Hematopoietic multipotent progenitor cell (in vitro differentiated cells): ENCODE measurements at places on chromosomes 1 and 21.

DNA sequence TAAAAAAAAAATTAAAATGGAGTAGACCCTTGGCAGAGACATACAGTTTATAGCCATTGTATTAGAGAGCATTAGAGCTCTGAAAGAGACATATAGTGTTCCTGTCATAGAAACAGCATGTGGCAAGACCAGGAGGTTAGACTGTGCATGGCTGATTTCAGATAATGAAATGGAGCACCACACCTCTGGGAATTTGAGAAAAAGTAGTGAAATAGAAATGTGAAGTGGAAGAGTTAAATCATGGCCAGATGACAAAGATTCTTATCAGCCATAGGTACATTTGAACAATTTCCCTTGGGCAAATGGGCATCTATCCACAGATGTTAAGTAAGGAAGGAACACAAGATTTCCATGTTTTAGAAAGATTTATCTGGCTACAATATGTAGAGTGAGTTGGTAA, 1083.1 kb downstream of the PLA2G4A start:
- DNase-seq = no peak

- DNase-seq = no peak
Measured at GRCh38 chr1:186188004-186188539, 187.0 kb downstream of the TPR start.

DNA sequence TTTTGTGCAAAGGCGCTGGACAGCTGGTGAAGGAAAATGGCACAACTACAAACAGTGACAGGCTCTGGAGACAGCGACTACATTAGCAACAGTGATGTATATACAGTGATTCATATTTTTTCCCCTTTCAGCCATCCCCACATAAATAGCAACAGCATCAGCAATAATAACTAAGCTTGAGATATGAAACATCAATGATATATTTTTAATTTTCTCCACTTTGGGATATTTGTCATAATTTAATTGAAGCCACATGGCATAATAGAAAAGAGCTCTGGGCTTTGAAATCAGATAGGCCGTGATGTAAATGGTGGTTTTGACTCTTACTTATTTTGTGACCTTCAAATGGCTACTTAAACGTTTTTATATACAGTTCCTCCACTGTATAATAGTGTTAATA, 764.3 kb upstream of the PRMT6 start:
- DNase-seq = no peak

- no peak for DNase-seq
Measured at GRCh38 chr1:207203541-207203940, 99.5 kb downstream of the C4BPA start.

DNA sequence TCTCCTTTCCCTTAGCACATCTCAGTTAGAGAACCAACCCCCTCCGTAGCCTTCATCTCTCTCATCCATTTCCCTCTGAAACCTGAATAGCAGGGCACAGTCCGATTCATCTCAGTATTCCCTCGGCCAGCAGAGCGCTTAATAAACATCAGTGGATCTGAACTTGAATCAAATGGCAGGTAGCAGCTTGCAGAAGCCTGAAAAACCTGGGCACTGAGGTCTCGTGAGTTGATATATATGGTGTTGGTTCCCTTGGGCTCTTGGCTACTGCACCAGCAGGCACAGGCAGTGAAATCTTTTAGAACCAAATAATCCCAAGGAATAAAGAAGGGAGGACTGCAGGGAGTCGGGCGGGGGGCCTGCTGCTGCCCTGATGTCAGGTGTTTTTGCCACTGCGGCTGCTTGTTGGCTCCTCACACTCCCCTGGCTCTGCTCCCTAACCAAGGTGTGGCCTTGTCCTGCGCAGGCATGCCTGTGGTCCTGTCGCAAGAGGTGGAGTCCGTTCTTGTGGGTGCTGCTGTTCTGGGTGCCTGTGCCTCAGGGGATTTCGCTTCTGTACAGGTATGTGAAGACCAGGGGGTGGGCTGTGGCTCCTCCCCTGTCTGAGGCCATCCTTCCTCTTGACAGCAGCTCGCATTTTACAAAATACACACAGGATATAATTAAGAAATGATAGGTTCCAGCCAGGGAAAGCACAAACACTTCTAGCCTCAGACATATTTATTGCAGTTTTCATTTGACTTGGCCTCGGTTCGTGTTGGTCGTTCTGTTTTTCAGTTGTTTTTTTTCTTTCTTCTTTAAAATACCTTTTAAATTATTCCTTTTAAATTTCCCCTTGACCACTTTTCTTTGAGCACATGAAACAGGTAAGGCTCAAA, 140.9 kb upstream of the HOOK1 start:
- DNase-seq = no peak

DNA sequence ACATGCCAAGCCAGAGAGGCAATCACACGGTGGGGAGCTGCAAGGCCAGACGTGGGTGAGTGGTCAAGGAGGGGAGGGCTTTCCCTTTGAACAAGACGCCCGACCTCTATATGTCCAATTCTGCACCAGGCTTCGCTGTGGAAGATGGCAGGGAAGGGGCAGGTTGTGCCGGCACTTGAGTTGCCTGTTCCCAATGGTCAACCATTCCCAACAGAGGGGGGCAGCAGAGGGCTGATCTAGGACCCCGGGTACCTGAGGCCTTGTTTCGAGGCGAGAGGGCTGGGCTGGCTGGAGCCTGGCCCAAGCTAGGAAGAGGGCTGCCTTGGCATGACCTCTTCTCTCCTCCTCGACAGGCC, 64.9 kb downstream of the TMEM53 start:
- DNase-seq = no peak

- DNase-seq = no peak
Measured at GRCh38 chr1:5254975-5255374, 600.6 kb downstream of the AJAP1 start.

GRCh38 chr1:88922214-88922613, 30.8 kb upstream of the GTF2B start:
- no peak for DNase-seq

GRCh38 chr1:79716447-79716846, 709.9 kb upstream of the ADGRL4 start:
- no peak for DNase-seq

GRCh38 chr1:117284399-117285215, 73.9 kb upstream of the VTCN1 start:
- DNase-seq = no peak

GRCh38 chr1:200724064-200724463, 14.6 kb upstream of the CAMSAP2 start:
- no peak for DNase-seq
